ENCODE measurements at places on chromosomes 7 and 10.

DNA sequence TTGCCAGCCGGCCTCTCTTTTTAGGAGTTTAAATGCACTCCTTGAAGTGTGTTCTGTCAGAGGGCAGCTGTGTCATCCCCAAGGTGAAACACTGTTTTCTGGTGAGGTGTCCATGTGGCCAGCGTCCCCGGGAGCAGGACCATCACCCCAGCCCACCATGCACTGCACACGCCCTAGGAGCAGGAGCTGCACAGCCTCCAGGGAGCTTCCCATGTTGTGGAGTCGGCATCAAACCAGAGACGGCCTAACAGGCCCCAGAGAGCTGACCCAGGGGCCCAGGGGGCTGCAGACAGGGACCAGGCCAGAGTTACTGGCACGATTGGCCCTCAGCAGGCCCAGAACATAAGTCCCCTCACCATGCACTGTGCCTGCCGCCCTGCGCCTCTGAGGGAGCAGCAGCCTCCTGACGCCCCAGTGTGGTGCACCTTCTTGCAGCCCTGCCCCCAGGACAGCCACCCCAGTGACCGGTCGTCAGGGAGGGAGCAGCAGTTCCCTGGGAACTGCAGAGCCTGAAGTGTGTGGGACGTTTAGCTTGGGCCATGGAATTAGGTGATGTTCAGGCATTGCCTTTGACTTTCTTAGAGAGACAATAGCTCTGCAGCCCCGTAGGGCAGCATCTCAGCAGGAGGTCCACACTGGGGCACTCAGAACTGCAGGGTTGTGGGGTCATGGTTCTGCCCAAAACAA, 97.9 kb downstream of the NKX6-2 start:
- DNase-seq = no peak

- no peak for DNase-seq
Observed at GRCh38 chr7:11450281-11450680, 381.7 kb downstream of the THSD7A start.

- DNase-seq = no peak
Observed at GRCh38 chr10:4953405-4953804, 9.8 kb upstream of the AKR1C1 start.

GRCh38 chr10:114694752-114695151, 36.7 kb upstream of the ABLIM1 start:
- DNase-seq = no peak

DNA sequence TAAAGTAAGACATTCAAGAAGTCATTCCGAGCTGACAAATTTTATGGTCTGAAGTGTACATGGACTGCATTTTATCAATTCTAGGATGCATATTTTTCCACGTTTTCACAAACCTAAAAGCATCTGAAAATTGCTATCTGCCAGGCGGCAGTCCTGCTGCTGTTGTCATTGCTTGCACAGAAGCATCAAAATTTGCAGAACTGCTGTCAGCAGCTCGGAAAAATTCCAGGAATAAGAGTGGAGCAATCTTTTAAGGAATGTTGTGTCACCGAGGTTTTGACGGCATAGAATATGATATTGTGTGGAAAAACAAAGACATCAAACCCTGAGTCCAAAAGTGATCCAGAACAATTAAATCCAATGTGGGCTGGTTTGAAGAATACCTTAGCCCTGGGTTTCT, 61.4 kb downstream of the CHCHD3 start:
- DNase-seq = no peak

GRCh38 chr7:148442933-148443332, 147.6 kb upstream of the C7orf33 start:
- no peak for DNase-seq

GRCh38 chr7:129780257-129780973, 168.9 kb downstream of the NRF1 start:
- peak; percentile 41 for DNase-seq

DNA sequence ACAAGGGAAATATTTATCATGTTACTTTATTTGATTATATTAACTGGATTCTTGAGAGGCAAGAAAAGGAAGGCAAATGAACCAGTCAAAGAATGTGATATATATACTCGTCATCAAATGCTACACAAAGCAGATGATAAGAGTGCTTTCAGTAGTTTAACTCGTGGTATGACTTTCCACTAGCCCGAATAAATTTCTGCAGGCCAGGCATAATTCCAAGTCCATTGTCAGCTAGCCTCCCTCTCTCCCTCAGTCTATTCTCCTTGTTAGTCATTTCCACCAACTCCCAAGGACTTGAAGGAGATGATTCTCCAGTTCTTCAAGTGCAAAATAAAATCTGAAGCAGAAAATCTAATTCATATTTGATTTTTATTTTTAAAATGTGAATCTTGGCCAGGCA, 190.5 kb downstream of the GLI3 start:
- no peak for DNase-seq

DNA sequence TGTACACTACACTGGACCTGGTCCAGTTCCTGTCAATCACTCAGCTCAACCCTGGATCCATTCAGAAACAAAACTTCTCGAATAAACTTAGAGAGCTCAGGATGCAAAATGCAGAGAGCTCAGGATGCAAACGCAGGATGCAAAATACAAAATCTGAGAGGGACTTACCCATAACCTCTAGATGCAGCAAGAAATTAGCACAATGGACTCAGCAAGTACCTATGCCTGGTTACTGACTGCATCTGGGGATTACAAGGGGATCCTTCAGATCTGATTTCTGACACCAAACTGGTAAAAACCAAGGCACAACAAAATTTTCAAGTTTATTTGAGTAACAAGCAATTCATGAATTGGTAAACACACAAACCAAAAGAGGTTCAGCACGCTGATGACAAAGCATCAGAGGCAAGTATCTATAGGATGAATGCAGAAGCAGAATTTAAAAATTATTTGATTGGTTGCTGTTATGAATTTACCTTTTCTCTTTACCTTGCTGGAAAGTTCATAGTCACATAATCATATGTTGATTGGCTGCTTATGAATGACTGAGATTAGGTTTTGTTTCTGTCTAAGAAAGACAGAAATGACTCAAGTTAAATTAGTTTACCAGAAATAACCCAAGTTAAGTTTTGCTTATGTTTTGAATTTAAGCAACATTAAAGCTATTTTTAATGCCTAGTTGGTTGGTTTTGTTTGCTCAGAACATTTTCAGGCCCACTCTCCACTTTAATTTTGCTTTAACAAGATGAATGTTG, 11.4 kb downstream of the GIMAP6 start:
- no peak for DNase-seq

- DNase-seq = peak; percentile 44
Observed at GRCh38 chr7:86814661-86815379, 171.1 kb downstream of the GRM3 start.

GRCh38 chr10:24958721-24959381, 6.4 kb upstream of the PRTFDC1 start:
- DNase-seq = no peak
